ENCODE measurements at places on chromosomes 6 and 20. TPM values are rescaled to one million over a fixed set of nuclear protein-coding genes. Genes with fewer than 3 reads are reported as not detected.

The ZDHHC14 gene
- total RNA-seq: 18.2 TPM

The TCP11 gene
- total RNA-seq: not detected

The ADGRF5 gene
- total RNA-seq: 102 TPM

The OR2J3 gene
- total RNA-seq: not detected

The SLC4A11 gene
- 0.92 TPM for total RNA-seq

The SPDEF gene
- 0.32 TPM for total RNA-seq

The BMP6 gene
- total RNA-seq: 5.9 TPM

The RPL7L1 gene
- total RNA-seq: 79.5 TPM

The PHACTR3 gene
- 9.7 TPM for total RNA-seq

DNA sequence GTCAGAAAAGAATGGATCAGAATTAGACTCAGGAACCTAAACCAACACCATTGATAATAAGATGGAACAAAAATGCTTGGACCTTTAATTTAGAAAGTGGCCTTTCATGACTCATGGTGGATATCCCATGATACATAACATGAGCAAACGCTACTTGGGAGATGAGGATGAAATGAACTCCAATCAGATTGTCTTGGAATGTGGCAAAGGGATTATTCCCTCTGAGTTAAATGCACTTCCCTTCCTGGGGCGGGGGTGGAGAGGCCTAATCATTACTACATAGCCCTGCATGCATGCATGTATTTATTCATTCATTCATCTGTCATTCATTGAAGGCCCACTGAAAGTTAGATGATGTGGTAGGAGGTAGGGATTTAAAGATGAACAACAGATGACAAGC is 174.0 kb downstream of the AIG1 start:
- no peak for DNase-seq

DNA sequence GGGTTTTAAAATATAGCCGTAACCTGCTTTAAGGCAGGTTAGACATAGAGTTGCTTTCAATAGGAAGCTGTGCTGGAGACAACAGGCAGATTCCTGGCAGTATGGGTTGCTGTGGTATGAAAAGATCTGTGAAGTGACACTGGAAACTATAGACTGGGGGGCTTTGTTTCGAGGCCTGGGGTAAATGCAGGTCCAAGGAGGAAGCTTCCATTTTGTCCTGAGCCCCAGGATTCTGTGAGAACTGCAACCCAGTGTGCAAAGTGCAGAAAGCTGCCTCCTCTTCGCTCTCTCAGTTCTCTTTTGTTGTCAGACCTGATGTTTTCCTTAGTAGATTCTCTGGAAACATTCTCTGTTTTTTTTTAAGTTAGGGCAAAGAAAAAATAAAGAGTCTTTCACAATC is 86.9 kb downstream of the LYRM4 start:
- DNase-seq: no peak

DNA sequence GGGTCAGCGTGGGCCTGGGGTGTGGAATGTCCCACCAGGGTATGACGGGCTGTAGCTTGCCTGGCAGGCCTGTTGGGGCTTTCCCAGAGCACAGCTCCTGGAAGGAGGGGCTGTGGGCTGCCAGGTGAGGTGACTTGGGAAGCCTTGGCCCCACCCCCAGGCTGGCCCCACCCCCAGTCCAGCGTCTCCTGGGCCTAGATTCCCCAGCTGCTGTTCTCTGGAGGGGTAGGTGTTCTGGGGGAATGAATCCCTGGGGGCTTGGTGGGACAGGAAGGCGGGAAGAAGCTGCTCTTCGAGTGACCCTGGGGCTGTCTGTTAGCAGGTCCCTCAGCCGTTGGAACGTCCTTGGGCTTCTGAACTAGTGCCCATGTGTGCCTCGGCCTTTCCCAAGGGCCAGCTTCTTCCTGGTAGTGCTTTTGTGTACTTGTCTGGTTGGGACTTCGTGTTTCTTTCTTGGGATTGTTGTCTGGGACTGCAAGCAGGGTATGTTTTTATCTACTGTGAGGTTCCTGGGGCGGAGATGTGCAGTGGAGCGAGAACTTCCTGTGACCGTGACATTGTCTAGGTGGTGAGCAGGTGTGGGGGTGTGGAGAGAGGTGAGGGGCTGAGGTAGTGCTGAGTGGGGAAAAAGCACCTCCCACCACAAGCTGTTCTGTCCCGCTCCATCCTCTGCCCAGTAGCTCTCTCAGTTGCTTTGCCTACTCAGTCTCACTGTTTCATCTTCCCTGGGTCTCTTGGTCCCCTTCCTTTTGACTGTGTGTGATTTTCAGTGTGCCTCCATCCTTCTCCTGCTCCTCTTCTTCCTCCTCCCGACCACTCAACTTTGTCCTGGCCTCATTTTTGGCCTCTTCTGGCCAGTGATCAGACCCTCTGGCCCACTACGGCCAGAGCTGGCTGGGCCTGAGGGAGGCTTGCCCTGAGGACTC is 1.3 kb upstream of the DDR1 start:
- DNase-seq: peak; percentile 83

DNA sequence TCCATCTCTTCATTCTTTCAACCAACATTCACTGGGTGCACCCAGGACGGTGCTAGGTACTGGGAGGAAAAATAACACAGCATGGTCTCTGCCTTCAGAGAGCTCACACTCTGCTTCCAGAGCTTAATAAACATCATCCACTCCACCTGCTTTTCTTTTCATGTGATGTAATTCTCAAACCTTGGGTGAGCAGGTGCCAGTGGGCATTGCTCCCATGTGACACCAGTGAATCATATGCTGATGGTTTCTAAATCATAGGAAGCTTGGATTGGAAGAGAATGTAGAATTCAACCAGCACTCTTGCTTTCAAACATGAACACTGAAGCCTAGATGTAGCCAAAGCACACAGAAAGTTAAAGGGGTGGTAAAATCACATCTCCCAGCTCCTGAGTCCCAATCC is 189.8 kb downstream of the FOXA2 start:
- DNase-seq: no peak

DNA sequence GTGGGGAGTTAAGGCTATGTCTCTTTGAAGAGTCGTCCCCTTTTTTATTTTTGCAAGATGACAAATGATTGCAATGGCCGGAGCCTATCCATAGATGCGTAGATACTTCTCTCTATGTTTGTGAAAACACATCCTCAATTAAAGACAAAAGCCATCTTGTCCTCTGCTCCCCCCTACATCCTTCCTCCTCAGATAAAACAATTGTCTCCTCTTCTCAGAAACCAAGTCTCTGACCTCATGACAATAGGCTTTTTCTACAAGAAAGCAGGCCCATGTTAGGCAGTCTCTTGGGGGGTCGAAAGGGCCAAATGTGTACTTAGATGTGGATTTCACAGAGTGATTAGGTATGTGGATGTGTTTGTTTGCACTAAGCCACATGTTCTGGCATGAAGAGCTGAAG is 51.1 kb upstream of the SSTR4 start:
- no peak for DNase-seq

DNA sequence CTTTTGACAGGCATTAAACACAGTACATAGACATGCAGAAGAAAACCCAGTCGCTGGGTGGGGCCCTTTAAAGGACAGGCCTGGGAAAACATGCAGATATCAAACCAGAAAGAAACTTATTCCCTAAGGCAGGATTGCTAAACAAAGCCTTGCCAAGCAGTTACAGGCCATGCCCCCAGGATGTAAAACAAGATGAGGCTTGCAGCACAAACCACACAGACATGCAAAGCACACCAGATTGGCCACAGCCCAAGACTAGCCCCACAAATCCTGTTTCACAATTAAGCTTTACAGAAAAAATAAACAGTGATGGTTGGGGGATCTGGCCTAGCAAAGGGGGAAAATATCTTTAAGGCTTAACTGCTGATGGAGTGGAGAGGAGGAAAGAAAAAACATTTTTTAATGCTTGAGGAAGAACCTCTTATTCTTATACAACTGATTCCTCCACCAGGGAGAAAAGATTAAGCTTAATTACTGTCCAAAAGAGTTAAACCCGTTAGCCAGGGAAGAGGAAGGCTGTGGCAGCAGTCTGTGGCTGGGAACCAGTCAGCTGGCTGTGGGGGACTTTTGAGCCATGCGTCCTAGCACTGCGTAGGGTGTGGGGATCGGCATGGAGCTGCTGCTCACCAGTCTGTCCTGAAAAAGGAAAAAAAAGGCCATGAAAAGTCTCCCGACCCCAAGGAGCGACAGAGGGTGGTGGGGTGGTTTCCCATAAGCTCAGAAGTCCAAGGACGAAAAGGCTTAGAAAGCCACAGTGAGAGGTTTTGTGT is 28.4 kb downstream of the COL19A1 start:
- DNase-seq: no peak

GRCh38 chr20:6055981-6056569 is 2.2 kb upstream of the LRRN4 start:
- no peak for DNase-seq

GRCh38 chr6:163773646-163774045 is 359.1 kb downstream of the QKI start:
- no peak for DNase-seq

DNA sequence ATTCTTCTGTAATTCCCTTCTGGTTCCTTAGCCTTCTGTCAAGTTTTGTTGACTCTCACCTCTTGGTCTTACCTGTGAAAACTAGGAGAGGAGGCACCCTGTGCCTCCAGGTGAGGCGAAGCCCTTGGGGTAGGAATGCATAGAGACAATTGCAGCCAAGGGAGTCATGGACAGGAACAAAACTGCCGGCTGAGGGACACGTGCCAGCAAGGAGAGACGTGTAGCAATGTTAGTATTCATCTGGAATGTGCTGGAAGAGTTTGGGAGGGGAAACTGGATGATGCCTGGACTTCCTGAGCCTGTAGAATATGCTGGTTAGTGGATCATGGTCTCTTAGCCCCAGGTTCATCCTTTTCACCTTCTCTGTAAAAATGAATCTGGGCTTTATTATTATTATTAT is 3.9 kb upstream of the TIAM2 start:
- DNase-seq: no peak

- no peak for DNase-seq
Measured at GRCh38 chr6:73513496-73513854, 7.4 kb downstream of the EEF1A1 start.

DNA sequence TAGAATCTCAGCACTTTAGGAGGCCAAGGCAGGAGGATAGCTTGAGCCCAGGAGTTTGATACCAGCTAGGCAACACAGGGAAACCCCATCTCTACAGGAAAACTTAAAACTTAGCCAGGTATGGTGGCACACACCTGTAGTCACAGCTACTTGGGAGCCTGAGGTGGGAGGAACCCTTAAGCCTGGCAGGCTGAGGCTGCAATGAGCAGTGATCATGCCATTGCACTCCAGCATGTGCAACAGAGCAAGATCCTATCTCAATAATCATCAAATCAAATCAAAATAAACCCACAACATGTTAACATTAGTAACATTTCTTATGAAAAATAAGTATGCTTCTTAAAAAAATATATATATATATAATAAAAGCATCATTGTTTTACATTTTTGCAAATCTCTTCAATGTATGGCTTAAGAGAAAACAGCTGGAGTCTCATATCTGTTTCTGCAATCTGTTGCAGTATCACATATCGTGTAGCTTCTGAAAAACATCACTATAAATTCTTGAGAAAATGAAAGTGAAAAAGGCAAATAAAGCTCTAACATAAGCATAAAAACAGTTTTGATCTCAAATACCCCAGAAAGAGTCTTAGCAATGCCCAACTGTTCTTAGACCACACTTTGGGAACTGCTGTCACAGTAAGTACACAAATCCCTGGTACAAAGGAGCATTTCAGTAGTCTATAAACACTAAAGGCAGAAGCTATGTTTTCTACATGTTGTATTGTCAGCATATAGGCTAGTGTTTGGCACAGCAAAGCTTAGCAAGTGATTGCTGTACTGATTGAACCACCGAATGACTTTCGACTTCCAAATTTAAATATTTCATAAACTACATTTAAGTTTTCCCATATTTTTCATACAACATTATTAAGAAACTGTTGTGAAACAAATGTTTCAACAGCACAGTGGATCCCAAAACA is 8.0 kb downstream of the MMUT start:
- DNase-seq: no peak

- no peak for DNase-seq
Measured at GRCh38 chr20:62557462-62557861, 81.7 kb upstream of the GATA5 start.

- no peak for DNase-seq
Measured at GRCh38 chr20:58195047-58195446, 33.4 kb downstream of the ANKRD60 start.

GRCh38 chr6:126002755-126003679 is 16.7 kb downstream of the TRMT11 start:
- DNase-seq: no peak

DNA sequence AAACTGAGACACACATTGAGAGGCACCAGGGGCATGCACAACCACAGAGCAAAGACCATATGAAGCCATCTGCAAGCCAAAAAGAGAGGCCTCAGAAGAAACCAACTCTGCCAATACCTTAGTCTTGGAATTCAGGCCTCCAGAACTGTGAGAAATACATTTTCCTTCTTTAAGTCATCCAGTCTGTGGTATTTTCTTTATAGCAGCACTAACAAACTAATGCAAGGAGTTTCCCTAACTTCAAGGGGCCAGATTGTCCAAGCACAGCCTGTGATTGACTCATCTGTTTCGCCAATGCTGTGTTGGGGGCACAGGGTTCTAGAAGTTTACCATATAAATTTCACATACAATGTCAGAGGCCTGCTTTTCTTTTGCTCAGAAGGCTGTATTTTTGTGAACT is 364.6 kb downstream of the GJA1 start:
- no peak for DNase-seq

- no peak for DNase-seq
Measured at GRCh38 chr6:111949546-111949945, 76.3 kb upstream of the FYN start.

DNA sequence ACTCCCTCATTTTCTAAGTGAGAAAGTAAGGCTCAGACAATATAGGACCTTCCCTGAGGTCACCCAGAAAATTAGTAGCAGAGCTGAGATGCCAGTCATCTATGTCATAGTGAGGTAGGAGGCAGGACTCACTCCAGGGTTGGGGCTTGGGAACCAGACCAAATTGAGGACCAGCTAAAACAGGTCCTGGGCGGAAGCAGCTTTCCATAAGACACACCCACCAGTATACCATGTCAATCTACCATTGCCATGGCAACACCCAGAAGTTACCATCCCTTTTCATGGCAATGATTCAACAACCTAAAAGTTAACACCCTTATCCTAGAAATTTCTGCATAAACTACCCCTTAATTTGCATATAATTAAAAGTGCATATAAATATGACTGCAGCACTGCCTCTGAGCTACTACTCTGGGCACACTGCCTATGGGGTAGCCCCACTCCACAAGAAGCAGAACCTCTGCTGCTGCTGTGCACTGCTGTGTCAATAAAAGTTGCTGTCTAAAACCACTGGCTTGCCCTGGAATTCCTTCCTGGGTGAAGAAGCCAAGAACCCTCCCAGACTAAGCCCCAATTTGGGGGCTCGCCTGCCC is 30.3 kb upstream of the OCSTAMP start:
- no peak for DNase-seq

DNA sequence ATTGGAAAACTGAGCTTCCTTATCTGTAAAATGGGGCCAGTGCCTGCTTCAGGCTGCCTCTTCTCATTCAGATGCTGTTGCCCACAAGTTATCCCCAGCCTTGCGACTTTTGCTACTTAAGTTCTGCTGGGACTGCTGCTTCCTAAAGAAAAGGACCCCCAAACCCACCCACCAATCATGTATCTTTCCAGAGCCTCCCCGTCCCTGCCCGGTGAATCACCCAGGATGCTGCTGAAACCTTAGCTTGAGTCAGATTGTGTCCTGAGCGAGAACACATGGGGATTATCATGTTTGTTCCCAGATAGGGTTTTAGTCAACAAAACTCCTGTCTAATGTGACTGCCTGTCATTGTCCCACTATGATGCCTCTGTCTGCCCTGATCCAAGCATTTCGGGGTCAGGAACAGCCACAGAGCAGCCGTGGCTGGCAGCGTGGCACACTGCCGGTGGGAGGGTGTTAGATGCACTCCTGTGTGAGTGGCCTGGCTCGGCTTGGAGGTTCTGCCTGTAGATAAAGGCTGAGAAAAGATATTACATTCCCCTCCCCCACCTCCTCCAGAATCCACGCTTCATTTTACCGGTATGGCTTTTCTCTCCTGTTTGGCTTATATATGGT is 79.9 kb downstream of the TOX2 start:
- DNase-seq: no peak

Data from spleen (tissue), 13 donors.